ENCODE measurements at places on chromosomes 2 and 18.

DNA sequence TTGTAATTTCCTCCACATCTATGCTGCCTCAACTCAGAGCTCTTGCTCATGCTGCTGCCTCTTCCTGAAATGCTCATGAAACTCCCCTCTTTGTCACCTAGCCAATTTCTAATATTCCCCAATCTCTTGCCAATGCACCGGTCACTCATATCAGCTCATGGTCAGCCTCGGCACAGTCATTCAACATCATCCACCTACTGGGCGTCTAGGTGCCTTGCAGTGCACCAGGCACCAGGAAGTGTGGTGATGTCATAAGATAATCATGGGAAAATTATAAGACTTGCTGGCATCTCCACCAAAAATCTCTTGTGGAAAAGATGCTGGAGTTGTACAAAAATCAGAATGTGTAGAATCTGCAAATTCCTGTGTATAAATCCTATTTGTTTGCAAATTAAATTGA lies 52.6 kb upstream of the RAB27B start:
- DNase-seq, result no peak

- no peak for DNase-seq
Measured at GRCh38 chr2:200456567-200456966, 53.3 kb downstream of the KCTD18 start.

- DNase-seq, result no peak
Measured at GRCh38 chr2:5685225-5685624, 7.0 kb upstream of the SOX11 start.

DNA sequence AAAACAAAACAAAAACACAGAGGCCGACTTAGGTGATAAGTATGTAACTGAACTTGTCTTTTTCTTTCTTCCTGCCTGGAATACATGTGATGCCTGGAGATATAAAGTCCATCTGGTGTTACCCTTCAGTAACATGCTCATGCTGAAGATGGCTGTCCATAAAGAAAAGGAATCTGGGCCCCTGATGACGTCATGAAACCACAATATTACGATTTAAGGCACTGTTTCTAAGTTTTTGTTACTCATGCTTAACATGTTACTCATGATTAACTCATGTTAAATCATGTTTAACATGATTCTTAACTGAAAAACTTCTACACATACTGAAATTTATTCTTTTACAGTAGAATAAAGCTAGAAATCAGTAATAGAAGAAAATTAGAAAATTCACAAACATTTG lies 49.0 kb downstream of the STRADB start:
- no peak for DNase-seq

DNA sequence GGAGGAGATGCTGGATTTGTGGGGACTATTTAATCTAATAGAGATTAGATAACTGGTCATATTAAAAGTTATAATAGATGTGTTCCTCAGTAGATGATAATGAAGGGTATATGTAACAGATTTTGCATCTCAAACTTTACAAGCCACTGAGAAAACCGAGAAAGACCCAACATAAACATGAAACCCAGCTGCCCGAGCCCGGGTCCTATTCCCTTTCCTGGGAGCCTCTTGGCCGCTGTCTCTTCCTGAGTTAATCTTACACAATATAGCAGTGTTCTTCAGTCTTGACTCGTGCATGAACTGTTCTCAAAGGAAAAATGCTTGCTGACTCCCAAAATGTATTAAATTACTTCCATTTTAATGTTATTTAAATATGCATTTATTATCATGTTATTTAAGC lies 94.5 kb downstream of the COPS8 start:
- DNase-seq, result no peak

DNA sequence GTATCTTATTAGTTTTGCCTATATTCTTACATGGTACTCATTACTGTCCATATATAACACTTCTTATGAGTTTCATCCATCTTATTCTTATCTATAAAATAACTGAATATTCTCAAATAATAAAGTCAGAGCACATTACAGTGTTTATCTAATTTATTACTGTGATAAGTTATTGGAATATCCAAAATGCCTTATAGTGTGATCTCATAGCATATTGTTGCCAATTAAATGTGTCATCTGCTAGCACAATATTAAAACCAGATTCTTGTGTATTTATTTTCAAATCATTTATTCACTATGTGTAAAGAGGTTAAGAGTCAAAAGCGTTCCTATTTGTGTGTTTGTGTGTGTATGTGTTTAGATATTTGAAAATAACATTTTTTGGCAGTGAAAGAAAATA lies 151.9 kb downstream of the WDR7 start:
- DNase-seq, result no peak

DNA sequence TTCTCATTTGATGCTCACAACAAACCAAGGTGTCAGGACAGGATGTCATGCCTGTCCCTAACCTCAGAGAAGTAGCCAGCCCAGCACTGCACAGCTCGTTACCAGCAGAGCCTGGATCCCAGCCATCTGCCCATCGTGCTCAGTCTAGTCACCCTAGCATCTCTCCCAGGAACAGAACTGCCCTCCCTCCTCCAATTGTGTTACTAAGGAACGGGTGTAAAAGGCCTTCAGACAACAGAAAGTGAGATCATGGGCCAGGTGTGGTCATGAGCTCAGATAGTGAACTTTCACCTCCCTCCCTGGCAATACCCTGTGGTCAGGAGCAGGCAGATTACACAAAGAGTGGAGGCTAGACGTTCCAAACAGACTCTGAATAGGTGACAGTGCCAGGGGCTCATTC lies 111.8 kb upstream of the PPP1CB start:
- no peak for DNase-seq

DNA sequence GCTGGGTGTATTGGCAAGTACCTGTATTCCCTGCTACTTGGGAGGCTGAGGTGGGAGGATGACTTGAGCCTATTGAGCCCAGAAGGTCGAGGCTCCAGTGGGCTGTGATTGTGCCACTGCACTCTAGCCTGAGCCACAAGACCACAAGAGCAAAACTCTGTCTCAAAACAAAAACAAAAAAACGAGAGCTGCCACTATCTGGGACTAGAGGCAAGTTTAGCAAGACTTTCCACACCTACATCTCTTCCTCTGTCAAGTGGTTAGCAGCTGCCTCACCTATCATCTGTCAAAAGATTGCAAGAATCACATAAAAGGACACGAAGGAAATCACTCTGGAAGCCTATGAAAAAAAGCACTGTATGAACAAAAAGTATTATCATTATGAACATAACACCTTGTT lies 55.2 kb upstream of the RIOK3 start:
- no peak for DNase-seq

DNA sequence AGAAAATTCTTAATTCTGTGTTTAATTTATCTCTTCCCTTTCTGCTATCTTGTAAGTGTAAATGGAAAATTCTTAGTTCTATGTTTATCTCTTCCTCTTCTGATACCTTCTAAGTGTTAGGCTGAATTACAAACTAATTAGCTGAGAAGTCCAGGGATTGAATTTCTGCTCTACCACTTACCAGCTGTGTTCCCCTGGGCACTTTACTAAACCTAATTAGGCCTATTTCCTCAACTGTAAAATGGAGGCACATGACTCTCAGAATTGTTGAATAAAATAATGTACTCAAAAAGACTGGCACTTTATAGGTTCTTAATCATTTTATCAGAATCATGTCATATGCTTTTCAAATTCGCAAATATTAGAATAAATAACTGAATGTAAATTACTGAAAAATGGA lies 146.3 kb downstream of the MAP2 start:
- DNase-seq, result no peak

- no peak for DNase-seq
Measured at GRCh38 chr2:229180658-229181057, 90.4 kb downstream of the PID1 start.

DNA sequence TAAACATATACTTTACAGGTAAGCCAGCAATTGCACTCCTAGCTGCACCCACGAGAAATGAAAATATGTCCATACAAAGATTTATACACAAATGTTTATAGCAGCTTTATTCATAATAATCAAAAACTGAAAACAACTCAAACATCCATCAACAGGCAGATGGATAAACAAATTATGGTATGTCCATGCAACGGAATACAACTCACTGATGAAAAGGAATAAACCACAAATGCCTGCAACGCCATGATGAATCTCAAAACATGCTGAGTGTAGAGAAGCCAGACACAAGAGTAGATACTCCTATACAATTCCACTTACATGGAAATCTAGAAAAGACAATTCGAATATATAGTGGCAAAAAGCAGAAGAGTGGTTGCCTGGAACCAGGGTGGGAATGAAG lies 76.0 kb downstream of the EPAS1 start:
- no peak for DNase-seq

DNA sequence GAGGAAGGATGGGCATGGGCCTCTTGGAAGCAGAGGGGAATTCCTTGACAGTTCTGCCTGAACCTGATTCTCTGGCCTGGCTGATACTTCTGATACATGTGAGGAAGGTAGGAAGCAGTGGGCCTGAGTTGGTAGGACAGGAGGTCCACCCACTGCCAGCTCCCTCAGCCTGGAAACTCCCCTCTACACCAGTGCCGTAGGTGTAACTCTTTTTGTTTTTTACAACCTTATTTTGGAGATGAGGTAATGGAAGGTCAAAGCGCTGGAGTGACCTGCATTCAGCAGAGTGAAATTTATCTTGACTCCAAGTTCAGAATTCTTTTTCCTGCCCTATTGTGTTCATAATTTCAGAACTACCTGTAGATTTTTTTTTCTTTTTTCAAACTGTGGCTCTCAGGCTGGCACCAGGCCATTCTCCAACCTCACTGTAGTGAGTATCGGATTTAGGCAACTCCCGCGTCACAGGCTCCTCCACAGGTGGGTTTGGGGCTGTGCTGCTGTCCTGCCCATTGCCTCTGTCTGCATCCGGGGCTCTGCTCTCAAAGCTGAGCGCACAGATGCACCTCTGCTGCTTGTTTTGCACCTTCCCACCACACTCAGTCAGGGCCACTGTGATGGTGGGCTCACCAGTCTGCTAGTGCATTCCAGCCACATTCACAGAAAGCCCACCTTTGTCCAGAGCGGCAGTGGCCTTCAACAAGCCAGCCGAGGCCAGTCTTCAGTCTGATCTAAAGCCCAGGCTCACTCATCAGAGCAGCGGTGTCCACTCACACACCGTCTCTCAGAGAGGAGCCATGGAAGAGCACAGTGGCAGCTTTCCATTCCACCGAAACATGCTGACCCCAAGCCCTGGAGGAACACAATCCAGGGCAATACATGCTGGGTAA lies 87.2 kb downstream of the UXS1 start:
- no peak for DNase-seq

- no peak for DNase-seq
Measured at GRCh38 chr2:11710632-11711353, 35.6 kb upstream of the LPIN1 start.

DNA sequence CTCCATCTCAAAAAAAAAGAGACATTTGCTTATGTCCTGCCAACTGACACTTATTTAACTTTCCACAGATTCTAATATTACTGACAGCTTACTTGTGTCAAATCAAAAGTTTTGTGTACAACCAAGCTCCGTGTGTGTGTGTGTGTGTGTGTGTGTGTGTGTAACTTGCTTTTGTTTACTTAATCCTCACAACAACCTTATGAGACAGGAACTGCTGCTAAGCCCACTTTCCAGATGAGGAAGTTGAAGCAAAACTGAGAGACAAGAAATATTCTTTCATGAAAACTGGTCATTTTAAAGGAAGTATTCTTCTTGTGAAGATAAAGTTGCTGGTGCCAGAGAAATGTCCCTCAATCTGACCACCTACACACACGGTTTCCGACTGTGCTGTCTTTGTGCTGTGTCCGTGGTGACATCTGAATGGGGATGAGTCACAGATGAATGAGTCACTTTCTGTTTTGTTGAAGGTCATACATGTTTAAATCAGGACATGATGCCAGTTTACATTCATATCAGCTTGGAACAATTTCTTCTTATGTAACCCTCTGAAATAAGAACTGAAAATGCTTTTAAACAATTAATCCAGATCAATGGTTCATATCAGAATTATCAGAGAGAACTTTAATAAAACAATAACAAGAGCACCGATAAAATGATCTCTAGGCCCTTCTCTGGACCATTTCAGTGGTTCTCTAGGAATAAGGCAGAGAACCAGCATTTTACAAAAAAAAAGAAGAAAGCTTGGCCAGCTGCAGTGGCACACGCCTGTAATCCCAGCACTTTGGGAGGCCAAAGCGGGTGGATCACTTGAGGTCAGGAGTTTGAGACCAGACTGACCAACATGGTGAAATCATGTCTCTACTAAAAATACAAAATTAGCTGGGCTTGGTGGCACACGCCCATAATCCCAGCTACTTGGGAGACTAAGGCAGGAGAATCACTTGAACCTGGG lies 95.5 kb downstream of the THNSL2 start:
- DNase-seq, result no peak

- DNase-seq, result no peak
Measured at GRCh38 chr2:187264612-187265011, 183.4 kb downstream of the CALCRL start.

GRCh38 chr18:64238076-64238475 lies 89.2 kb upstream of the LINC00305 start:
- DNase-seq, result no peak

- no peak for DNase-seq
Measured at GRCh38 chr2:26843041-26843440, 4.9 kb upstream of the DPYSL5 start.

GRCh38 chr2:64312622-64313397 lies 141.2 kb upstream of the LGALSL start:
- no peak for DNase-seq

DNA sequence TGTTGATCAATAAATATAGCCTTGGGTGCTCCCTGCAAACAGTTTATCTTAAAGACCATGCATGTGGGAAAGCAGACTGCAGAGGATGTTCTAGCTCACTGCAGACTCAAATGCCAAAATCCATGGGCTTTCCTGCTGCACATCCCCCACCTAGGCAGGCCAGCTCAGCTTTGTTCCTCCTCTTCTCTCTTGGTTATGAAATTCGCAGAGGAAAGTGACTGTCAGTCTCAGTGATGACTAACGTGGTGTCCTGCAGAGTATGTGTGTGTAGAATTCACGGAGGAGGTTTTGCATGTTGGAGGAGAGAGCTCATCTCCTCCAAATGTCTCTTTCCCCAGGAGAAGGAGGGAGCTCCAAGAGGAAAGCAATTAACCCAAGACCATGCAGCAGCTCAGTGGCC lies 21.4 kb upstream of the KCNS3 start:
- DNase-seq, result no peak
